ENCODE measurements at places on chromosomes 13 and 19. TPM values are rescaled to one million over a fixed set of nuclear protein-coding genes. Genes with fewer than 3 reads are reported as not detected.

DNA sequence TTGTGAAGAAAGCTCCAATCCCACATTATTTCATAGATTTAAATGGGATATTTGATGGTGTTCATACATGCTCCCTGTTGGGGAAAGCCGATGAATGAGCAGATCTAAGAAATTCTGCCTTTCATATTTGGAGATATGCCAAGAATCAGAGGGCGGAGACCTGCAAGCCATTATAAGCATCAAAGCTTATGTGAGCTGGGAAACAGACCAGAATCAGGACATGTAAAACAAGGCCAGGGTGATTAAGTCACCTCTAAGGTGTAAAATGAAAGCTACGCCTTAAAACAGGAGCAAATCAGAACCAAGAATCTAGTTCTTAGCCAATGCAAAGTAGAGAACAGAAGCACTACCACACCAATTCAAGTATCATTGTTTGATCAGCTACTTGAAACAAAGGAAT lies 392.4 kb downstream of the DCT start:
- H3K27ac ChIP-seq = no peak overlapping the region
- no peaks in the 10 kb centered on the region for H3K36me3 ChIP-seq
- no peak overlapping the region for H3K4me3 ChIP-seq
- DNase-seq = no peak

CCDC124 gene
- total RNA-seq = 65.6 TPM

- no peaks in the 10 kb centered on the region for H3K4me1 ChIP-seq
- DNase-seq = no peak
- no peak overlapping the region for H3K27ac ChIP-seq
- no peaks in the 10 kb centered on the region for H3K27me3 ChIP-seq
- no peak overlapping the region for H3K4me3 ChIP-seq
- no peaks in the 10 kb centered on the region for H3K36me3 ChIP-seq
These were observed 331.1 kb upstream of the KLF12 start for GRCh38 chr13:74465271-74465670.

PNMA8A gene
- 8.9 TPM for total RNA-seq

ADGRE2 gene
- total RNA-seq = 2.6 TPM

DNA sequence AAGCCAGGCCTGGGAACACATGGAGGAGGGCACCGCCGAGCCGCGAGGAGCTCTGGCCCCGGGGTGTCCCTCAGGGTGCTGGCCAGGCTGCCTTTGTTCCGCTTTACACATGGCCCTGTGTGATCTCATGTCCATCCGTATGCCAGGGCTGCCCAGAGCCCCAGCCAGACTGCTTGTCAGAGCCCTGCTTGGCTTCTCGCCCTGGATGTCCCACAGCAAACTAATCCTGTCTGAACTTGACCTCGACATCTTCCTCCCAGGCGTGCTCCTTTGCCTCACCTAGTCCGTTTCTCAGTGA lies 14.3 kb downstream of the BCKDHA start:
- peaks cover 25% of the 10 kb centered on the region for H3K4me1 ChIP-seq
- peaks cover 6% of the 10 kb centered on the region for H3K36me3 ChIP-seq
- H3K4me3 ChIP-seq = no peak overlapping the region
- H3K27me3 ChIP-seq = no peaks in the 10 kb centered on the region

All from thyroid gland (tissue), 4 donors.